ENCODE measurements at places on chromosomes 7 and 10. TPM values are rescaled to one million over a fixed set of nuclear protein-coding genes. Genes with fewer than 3 reads are reported as not detected.

The FAM107B gene
- 29.6 TPM for total RNA-seq

The GIMAP1 gene
- total RNA-seq, result not detected

DNA sequence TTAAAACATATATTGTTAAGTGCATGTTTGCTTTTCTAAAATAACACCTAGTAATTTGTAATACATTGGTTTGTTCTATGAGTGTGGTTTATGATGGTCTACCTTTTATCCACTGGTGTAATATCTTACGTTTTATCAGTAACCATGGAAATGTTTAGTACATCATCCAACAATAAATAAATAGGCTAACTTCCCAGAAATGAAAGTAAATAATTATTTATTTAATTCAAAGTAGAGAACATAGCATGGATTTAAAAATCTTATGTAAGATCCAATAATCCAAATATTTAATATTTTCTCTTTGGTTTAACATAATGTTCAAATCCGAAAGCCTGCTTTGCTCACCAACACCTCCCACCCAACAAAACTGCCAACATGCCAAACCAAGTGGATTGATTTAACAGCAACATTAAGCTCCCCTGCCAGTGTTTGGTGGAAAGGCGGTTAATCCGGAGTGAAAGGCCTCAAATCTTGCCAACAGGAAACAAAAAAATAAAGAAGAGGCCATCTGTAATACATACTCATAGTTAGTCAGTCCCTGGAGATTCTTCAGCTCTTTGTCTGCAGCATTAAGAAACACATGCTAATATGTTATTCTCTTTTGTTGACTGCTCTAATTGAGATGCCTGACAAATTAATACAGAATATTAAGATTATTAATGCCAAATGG lies 897.8 kb downstream of the CNTNAP2 start:
- H3K4me1 ChIP-seq, result peaks cover 40% of the 10 kb centered on the region
- no peaks in the 10 kb centered on the region for H3K27me3 ChIP-seq
- H3K27ac ChIP-seq, result no peak overlapping the region
- H3K4me3 ChIP-seq, result no peak overlapping the region

DNA sequence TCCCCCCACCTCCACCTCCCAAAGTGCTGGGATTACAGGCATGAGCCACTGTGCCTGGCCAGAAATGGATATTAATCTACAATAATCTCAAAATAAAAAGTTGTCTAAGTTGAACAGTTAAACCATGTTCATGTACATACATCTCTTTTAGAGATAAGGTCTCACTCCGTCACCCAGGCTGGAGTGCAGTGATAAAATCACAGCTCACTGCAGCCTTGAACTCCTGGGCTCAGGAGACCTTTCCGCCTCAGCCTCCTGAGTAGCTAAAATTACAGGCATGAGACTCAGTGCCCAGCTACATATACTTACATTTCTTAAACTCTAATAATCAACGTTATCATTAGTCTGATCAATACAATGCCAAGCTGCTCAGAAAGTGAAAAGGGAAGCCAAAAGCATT lies 36.2 kb downstream of the VSTM4 start:
- H3K4me1 ChIP-seq, result peaks cover 33% of the 10 kb centered on the region
- no peak for DNase-seq
- no peak overlapping the region for H3K4me3 ChIP-seq
- H3K27me3 ChIP-seq, result no peaks in the 10 kb centered on the region
